CMK (cell line): ENCODE measurements at places on chromosomes 12 and 14.

DNA sequence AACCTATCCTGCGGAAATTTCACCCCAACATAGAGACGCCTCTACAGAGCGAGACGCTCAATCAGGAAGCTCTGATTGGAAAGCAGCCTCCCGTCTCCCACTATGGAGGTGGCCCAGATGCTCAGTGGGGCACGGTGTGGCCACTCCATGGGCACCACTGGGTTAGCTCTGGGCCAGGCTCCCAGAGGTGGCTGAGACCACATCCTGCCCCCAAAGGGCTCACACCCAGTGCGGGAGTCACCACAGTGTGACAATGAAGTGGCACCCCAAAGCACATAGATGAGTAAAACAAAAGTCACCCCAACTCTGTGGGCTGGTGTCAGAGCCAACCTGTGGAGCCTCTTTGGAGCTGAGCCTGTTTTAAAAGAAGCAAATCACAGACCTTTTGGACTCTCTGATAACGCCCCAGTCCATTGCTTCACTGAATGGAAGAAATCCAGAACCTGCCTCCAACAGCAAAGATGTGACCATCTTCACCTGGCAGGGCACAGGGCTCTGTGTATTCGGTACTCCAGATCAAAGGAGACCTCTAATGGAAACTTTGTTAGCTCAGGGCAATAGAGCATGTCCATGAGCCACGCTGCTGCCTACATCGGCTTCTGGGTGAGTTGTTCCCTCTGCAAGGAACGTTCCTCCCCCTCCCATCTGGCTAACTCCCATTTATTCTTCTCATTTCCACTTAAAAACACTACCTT lies 19.6 kb downstream of the CLMN start:
- no peak for DNase-seq

DNA sequence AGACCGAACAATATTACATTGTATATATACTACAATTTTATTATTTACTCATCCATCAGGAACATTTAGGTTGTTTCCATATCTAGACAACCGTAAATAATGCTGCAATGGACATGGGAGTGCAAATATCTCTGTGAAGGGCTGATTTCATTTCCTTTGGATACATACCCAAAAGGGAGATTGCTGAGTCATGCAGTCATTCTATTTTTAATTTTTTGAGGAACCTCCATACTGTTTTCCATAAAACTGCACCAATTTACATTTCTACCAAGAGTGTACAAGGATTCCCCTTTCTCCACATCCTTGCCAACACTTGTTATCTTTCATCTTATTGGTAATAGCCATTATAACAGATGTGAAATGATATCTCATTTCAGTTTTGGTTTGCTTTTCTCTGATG lies 84.7 kb downstream of the SLC41A2 start:
- DNase-seq = no peak

GRCh38 chr14:68113343-68113930 lies 293.9 kb downstream of the RAD51B start:
- DNase-seq = no peak

- DNase-seq = no peak
Observed at GRCh38 chr14:73145371-73145770, 9.1 kb downstream of the PSEN1 start.

- no peak for DNase-seq
Observed at GRCh38 chr12:107163413-107163812, 70.1 kb upstream of the CRY1 start.

DNA sequence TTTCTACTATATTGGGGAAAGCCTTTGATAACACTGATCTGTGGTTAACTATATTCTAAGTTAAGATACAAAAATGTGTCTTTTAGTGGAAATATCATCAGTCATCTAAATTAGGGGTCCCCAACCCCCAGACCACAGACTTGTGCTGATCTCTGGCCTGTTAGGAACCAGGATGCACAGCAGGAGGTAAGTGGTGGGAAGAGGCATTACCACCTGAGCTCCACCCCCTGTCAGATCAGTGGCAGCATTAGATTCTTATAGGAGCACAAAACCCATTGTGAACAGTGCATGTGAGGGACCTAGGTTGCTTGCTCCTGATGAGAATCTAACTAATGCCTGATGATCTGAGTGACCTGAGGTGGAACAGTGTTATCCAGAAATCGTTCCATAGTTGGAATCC lies 28.3 kb upstream of the LIN7A start:
- DNase-seq = no peak

- DNase-seq = no peak
Observed at GRCh38 chr12:50603817-50604639, 99.2 kb downstream of the DIP2B start.
